ENCODE measurements at places on chromosomes 3 and 15. TPM values are rescaled to one million over a fixed set of nuclear protein-coding genes. Genes with fewer than 3 reads are reported as not detected.

GRCh38 chr3:155367506-155367905 is 74.0 kb upstream of the STRIT1 start:
- no peak for DNase-seq

Gene CCDC54
- total RNA-seq, result not detected

Gene MITF
- total RNA-seq, result 13.3 TPM

Gene RUBCN
- total RNA-seq, result 10.8 TPM

All from IMR-90 (cell line).